Daoy (cell line): ENCODE measurements at places on chromosomes 11 and 22. TPM values are rescaled to one million over a fixed set of nuclear protein-coding genes. Genes with fewer than 3 reads are reported as not detected.

DNA sequence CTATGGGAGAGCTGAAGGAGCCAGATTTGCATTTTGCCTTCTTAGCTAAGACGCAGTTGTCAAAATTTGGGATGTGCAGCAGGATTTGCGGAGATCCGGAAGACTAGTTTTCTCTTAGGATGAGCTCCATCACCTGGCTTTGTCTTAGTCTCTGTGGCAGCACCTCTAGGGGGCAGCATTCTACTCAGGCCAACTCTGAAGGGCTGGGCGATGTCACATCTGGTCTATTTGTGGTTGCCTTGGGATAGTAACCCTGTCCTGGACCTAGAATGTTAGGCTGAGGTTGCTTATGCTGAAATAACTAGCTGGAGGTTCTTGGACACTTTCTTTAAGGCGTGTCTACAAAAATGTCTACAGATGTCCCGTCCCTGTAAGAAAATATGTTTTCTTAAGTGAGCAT is 116.2 kb downstream of the FAT3 start:
- peak; percentile 51 for DNase-seq

GRCh38 chr11:94972700-94973098 is 657 bp downstream of the CWC15 start:
- DNase-seq: no peak

DNA sequence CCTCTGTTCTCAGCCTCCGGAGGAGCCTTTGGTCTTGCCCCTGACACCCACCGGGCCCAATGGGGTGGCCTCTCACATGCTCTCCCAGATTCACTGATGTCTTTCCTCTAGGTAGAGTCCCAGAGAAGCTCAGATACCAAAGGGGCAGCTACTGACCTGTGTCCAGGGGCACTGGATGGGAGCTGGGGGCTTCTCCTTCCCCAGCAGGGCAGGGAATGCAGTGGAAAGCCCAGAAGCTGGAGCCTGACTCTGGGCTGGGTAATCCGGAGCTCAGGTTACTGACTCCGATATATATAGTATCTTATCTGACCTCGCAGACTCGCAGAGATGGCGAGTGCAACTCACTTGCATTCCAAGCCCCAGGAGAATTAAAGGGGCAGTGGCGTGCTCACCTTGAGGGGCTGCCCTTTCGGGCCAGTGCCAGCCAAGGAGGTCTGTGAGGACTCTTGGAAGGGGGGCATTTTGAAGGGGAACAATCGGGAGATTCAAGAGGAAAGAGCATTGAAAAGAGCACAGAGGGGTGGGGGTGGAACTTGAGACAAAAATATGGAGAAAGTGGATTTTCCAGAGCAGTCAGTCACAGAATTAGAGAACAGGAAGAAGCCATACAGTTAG is 2.5 kb downstream of the USP2 start:
- DNase-seq: no peak

NXPE1 gene
- total RNA-seq: not detected in 2 replicates

DNA sequence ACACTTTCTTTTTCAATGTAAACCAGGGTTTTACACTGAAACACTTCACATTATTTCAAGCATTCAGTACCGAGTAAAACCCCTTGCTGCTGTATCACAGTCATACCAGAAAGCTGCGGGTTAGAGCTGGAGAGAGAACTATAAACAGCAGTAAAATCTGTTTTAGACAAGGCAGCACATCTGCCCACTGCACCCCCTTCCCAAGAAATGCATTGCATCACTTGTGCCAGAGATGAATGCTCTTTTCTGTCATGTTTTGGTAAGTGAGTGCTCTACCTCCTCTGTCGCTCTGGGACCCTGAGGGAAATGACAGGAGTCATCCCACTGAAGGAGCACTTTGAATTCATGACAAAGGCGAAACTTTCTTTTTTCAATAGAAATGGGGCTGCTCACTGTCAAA is 107.2 kb downstream of the MAML2 start:
- DNase-seq: no peak

DNA sequence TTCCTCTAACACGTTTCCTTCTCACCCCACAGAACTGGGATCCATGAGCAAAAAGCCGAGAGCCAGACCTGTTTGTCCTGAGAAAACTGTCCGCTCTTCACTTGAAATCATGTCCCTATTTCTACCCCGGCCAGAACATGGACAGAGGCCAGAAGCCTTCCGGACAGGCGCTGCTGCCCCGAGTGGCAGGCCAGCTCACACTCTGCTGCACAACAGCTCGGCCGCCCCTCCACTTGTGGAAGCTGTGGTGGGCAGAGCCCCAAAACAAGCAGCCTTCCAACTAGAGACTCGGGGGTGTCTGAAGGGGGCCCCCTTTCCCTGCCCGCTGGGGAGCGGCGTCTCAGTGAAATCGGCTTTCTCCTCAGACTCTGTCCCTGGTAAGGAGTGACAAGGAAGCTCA is 24.0 kb downstream of the CD5 start:
- no peak for DNase-seq

DNA sequence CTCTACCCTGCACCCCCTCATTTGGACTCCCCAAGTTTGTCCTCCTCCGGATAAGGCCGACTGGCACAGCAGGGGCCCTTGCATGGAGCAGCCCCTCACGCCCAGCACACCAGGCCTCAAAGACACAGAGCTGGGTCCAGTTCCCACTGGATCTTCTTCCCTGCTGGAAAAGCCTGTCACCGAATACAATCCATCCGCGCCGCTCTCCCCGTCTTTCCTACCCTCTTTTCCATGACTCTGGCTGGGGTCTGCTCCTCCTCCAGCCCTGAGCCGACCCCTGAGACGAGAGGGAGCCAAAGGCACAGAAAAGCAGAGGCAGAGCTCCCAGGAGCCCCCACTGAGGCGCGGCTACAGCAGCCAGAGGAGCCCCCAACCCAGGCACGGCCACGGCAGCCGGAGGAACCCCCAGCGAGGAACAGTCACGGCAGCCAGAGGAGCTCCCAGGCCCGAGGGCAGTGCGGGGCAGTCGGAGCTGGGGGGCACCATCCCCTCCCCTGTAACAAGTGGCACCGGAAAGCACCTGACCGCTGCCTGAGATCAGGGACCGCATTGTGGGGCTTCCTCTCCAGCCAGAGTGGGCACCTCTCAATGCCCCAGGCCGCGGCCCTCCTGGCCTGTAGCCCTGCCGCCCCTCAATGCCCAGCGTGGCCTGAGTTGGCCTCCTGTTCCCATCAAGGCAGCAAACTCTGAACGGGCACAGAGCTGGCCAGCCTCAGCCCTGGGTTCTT is 12.0 kb downstream of the ALG12 start:
- no peak for DNase-seq

GRCh38 chr11:57378186-57378585 is 2.8 kb downstream of the PRG3 start:
- no peak for DNase-seq

BTBD18 gene
- not detected in 2 replicates for total RNA-seq

CDC42EP2 gene
- 2.8 and 2.9 TPM in 2 replicates for total RNA-seq

- DNase-seq: no peak
Measured at GRCh38 chr11:82174610-82175009, 559.1 kb downstream of the FAM181B start.

DNA sequence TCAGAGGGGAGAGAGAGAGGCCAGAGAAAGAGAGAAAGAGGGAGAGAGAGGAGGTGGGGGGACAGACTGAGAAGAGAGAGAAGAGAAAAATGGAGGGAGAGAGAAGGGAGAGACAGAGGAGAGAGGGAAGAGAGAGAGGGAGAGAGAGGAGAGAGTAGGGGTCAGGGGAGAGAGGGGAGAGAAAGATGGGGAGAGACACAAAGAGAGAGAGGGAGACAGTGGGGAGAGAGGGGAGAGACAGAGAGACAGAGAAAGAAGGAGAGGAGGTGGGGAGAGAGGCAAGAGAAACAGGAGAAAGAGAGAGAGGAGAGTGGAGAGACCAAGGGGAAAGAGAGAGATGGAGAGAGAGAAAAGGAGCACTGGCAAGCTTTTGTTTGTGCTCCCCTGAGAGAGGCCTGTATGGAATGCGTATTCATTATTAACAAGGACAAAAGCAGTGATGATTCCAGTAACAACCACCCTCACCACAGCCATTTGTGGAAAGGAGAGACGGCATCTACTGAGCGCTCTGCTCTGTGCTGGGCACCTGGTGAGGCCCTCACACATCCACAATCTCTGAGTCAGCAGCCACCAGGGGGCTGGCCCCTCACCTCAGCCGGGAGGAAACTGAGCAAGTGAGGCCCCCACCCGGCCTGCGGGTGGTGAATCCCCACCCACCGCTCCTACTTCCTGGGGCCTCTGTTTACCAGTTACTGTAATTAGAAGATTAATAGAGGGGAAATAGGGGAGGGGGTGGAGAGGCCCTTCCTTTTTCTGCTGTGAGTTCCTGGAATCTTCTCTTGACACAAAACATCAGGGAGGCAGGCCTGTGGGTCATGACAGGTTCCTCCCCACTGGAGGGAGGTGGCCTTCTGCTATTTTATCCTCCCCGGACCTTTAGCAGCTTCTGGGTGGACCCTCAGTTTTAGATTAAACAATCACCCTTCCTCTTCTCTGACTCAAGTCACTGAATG is 14.6 kb upstream of the MIAT start:
- DNase-seq: peak; percentile 29

DNA sequence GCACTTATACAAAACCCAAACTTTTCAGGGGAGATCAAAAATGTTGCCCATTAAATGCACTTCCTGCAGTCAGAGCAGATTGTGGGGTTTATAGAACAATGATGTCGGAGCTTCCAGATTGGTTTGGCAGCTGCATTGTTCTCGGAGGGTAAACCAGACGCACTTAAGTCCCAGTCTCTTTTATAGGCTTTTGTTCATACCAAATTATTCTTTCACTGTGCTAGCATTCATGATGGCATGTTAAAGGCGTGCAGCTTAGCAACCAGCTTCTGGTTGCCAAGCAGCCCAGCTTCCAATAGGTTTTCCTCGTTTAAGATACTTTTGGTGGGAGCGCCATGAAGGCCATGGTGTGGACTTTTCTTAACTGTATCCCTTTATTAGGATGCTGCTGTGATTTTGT is 40.9 kb downstream of the ZC3H12C start:
- DNase-seq: no peak

FGF4 gene
- total RNA-seq: not detected in 2 replicates

- no peak for DNase-seq
Measured at GRCh38 chr11:898540-899190, 11.9 kb downstream of the CHID1 start.

DNA sequence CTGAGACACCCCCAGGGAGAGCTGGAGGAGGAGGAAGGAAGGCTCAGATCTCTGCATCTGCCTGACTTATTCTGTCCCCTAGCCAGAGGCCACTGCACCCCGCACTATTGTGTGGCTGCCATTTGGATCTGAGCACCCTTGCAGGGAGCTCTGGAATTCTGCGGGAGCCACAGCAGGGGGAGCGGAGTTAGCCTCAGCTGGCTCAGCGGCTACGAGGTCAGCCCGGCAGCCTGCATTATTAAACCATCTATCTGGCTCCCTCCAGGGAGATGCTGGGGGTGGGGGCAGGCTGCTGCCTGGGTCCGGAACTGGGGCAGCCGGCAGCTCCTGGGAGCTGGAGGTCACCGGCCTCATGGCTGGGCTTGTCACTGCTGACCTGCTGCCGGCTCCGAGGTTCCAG is 6.5 kb upstream of the ELFN2 start:
- no peak for DNase-seq

DNA sequence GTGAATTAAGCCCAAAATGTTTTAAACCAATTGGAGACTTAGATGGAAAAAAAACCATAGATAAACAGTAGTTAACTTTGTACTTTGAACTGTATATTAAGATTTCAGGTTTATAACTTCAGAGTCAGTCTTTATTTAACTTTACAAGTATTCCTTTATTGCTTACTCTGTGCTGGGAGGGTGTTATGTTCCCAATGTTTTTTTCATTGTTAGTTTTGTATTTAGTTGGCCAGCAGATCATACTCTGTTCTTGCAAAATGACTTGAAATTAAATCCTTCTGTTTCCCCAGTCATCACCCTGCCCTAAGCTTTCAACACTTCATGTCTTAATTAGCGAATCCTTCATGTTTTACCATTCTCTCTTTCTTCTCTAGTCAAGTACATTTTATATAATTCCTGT is 25.3 kb downstream of the SIK2 start:
- DNase-seq: no peak

- DNase-seq: peak; percentile 25
Measured at GRCh38 chr11:95338430-95338991, 107.5 kb upstream of the SESN3 start.

DNA sequence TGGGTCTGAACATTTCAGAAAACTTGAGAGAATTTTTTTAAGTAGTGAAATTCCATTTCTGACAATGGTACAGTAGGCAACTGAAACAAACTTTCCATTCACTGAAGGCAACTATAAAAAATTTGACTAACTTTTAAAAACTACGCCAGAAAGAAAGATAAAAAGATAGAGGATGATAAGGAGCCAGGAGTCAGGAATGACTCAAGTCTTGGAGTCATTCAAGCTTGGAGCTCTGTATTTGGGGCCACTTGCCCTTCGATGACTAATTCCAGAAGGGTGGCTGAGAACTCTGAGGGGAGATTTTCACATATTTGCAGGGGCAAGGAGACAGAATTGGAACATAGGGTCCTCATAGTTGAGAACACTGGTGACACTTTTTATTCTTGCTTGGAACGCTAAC is 1083.2 kb upstream of the CNTN5 start:
- DNase-seq: no peak

GRCh38 chr11:124069429-124070401 is 28.6 kb upstream of the OR10G7 start:
- DNase-seq: peak; percentile 80

- DNase-seq: peak; percentile 21
Measured at GRCh38 chr11:121520243-121521144, 67.7 kb upstream of the SORL1-AS1 start.

ACTN3 gene
- not detected in 2 replicates for total RNA-seq

DNA sequence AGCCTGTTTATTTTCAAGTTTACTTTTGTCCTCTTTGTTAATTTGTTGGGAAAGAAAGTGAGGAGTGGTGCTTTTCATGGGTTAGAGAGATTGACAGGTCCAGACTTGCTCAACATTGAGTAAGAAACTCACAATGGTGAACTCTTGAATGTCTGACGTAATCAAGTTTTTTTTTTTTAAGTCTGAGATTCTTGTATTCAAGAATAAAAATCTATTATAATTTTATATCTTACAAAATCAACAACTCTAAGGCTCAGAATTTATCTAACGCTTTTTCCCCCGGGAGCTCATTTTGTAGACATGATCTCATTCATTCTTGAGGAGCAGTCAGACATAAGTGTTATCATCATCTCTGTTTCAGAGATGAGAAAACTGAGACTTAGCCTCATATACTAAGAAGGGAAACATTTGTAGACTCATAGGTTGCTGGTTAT is 39.1 kb upstream of the SPTBN2 start:
- no peak for DNase-seq

DNA sequence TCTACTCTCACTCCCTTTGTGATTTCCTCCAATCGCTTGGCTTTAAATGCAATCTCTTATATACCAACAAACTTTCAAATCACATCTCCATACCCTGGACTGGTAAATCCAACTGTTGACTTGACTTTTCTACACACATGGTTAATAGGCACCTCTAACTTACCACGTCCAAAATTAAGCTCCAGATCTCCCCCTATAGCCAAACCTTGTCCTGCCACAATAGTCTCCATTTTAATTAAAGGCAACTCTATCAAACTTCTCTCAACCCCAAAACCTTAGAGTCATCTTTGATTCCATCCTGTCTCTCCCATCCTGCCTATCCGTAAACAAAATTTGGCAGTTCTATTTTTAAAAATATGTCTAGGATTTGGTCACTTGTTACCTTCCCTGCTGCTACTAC is 141.8 kb upstream of the DDI1 start:
- DNase-seq: no peak

GRCh38 chr22:39777716-39778454 is 115.7 kb downstream of the ENTHD1 start:
- DNase-seq: no peak

GRAP2 gene
- 0.11 TPM in 1 of 2 replicates, not detected in the other for total RNA-seq
